NCI-H2171 treated with DMSO at 0.1 percent for 48 hours (cell line): ENCODE measurements at places on chromosomes 4 and X.
A peak's percentile ranks its signal among the peaks of the same experiment; 100 is the strongest.

GRCh38 chr4:86975927-86976326, 41.1 kb downstream of the AFF1 start:
- DNase-seq: no peak

- no peak for DNase-seq
Measured at GRCh38 chrX:8653956-8654355, 78.0 kb downstream of the ANOS1 start.

GRCh38 chr4:103303011-103303410, 104.9 kb upstream of the CENPE start:
- no peak for DNase-seq

DNA sequence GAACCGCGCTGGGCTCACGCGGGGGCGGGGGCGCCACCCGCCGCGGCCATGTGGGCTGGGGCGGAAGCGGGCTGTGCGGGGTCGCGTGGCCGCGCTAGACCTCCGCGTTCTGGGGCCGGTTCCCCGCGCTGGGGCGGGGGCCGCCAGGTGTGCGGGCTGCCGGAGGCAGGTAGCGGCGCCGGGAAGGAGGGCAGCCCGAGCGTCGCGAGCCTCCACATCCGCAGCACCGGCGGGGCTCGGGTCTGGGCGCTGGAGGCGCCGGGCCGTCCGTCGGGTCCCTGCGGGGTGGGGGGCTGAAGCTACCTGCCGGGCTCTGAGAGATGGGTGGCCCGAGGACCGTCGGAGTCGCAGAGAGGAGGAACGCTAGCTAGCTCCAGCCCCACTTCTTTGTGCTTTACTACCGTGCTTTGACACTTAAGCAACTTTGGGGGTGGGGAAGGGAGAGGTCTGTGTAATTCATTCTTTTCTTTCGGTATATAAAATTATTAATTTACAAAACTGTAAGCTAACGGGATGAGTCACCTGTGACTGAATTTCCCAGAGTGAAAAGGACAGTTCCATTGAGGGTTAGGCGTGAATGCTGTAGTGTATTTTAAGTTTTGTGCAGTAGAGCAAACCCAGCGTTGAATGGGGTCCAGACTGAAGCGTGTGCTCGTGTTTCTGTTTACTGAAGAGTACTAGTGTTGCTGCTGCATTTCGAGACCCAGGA, 689 bp downstream of the METAP1 start:
- peak; percentile 6 for DNase-seq

GRCh38 chr4:48254381-48255071, 15.1 kb downstream of the TEC start:
- no peak for DNase-seq

DNA sequence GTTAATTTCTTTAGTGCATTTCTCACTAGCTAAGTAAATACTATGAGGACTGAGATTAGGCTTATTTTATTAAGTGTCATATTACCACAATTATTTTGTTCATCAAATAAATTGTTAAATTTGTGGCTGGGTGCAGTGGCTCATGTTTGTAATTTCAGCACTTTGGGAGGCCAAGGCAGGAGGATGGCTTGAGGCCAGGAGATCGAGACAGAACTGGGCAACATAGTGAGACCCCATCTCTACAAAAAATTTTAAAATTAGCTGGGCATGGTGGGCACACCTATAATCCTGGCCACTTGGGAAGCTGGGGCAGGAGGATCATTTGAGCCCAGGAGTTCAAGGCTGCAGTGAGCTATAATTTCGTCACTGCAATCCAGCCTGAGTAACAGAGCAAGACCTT, 6.8 kb downstream of the SEC24D start:
- no peak for DNase-seq

DNA sequence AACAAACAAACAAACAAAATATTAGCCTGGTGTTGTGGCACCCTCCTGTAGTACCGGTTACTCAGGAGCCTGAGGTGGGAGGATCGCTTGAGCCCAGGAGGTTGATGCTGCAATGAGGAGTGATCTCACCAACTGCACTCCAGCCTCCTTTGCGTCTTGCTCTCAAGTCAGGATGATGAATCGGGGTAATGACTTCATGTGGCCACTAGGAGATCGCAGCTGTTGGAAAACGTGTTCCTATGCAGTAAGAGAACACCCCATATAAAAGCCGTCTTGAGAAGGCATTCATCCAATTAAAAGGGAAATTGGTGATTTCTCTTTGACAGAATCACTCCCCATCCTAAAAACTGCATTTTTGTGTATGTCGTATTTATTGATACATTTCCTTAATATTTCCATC, 6.9 kb downstream of the CCNB3 start:
- DNase-seq: peak; percentile 1

- DNase-seq: no peak
Measured at GRCh38 chr4:40165916-40166315, 30.9 kb upstream of the RHOH start.

GRCh38 chr4:144595681-144596080, 50.3 kb upstream of the HHIP start:
- DNase-seq: no peak

DNA sequence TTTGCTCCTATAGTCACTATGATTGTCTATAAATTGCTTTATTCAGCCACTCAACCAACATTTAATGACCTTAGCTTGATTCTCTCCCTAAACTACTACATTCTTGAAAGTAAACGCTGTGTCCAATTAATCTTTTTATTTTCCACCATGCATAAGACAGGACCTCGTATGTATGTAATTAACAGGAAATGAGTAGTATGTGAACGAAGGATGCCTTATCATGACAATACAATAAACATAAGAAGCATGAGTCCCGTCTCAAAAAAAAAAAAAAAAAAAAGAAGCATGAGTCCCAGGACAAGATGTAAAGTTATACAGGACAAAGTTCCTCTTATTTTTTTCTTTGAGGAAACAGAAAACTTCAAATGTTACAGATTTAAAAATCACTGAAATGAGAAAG, 92.5 kb downstream of the PPP3CA start:
- no peak for DNase-seq

DNA sequence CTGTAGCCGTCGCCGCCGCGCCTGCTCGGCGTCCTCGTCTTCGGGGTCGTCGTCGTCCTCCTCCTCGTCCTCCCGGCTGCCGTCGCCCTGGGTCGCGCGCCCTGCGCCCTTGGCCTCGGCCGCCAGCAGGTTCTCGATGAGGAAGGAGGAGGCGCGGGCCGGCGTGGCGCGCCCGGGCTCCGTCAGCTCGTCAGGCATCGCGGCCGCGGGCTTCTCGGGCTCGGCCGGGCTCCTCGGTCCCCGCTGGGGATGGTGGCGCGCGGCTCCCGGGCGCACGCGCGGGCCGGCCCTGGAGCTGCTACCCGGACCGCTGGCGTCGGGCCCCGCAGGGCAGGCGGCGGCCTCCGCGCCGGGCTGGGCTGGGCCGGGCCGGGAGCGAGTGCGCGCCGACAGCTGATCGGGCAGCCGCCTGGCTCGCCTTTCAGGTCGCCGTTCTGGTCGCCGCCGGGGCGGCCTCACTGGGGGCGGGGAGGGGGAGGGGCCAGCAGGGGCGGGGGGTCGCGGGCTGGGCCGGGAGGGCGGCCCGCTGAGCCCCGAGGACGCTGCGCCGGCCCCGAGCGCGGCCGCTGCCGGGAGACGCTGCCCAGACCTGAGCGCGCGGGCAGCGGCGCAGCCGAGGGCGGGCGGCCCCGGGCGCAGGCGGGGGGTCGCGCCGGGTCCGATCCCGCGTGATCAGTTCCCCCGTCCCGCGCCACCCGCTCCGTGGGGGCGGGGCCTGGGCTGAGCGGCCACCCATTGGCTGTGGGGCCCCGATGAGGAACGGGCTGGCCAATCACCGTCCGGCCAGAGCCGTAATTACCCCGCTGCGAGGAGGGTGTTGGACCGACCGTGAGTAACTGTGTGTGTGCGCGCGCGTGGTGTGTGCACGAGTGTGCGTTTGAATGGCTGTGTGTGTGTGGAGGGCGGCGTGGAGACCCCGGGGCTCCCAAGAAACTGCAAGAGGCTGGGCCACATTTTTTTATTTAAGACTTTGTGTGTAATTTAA, at the start of gene HMX1:
Gene HMX1, minus strand, starts transcription at position 423 of the 985 bp plus-strand sequence. Its CDS starts 225 bp downstream, at position 198.
- peak; percentile 78 for DNase-seq

DNA sequence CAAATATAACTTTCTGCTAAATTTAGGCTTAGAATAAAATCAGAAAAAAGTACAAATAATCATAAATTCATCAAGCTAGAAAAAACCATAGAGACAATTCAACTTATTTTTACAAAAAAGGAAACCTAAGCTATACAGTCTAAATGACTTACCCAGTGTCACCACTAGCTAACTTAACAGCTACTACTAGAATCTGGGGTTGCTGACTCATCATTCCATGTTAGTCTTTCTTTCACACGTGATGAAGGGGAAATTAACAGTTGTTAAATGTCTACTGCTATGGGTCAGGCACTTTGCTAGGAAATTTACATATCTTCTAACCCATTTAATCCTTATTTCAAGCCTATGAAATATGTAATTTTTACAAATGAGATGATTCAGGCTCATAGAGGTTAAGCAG, 349.3 kb upstream of the GALNT7 start:
- DNase-seq: no peak
